ENCODE measurements at places on chromosomes 13 and 19.

- no peak for DNase-seq
These were observed 78.7 kb downstream of the SHISA2 start for GRCh38 chr13:25973085-25973484.

- DNase-seq = no peak
These were observed 16.5 kb upstream of the CACTIN start for GRCh38 chr19:3642987-3643673.

DNA sequence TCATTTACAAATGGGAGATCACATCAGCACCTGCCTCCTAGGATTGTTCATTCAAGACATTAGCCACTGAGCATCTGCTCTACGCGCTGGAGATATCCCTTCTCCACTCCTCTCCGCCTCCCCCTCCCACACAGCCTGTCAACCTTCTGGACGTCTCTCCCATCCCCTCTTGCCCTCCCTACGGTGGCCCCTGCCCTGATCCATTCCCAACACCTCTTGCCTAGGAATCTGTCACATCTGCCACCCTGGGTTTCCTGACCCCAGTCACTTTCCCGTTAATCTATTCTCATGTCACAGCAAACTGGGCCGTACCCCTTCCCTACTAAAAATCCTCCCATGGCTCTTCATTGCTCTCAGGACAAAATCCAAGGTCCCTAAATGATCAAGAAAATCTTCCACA is 10.3 kb downstream of the DYRK1B start:
- no peak for DNase-seq

GRCh38 chr19:55070466-55071128 is 5.1 kb upstream of the EPS8L1 start:
- DNase-seq = no peak

DNA sequence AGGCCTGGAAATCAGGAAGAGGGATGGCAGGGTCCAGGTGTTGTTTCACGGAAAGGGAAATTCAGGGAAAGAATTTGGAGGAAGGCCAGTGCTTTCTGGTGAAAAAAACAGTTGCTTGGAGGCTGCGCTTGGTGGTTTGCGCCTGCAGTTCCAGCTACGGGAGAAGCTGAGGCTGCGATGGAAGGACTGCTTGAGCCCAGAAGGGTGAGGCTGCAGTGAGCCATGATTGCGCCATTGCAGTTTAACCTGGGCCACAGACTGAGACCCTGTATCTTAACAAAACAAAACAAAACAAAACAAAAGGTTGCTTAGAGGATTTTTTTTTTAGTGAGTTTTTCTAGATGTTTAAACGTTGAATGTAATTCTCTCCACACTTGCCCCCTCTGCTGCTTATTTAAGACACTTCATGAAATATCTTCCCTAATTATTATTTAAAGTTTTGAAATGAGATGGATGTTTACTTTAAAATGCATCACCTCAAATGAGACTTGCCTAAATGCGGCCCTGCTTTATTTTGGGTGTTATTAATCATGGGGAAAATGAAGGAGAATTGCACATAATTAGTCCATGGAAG is 75.4 kb upstream of the TRPC4 start:
- DNase-seq = no peak

- DNase-seq = no peak
These were observed 901.4 kb downstream of the EFNB2 start for GRCh38 chr13:105634059-105634458.

Data from GOT3 (cell line).